Activated naive CD4-positive, alpha-beta T cell treated with anti-CD3 and anti-CD28 coated beads, Interleukin-2, amount 10 ng/mL, durations not matched to agents 7 days and 5 days (primary cell): ENCODE measurements at places on chromosomes 12 and 14.

GRCh38 chr12:124390442-124391097, 95.7 kb downstream of the RFLNA start:
- DNase-seq, result no peak

DNA sequence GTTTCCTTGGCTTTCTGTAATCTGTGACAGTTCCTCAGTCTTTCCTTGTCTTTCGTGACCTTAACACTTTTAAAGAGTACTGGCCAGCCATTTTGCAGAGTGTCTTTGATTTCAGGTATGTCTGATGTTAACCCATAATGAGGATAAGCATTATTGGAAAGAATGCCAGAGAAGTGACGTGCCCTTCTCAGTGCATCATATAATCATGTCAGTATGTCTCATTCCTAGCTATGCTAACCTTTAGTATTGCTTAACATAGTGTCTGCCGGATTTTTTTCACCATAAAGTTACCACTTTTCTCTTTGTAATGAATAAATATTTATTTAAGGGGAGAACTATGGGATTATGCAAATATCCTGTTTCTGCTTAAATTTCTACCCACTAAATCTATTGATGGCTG, 28.5 kb downstream of the RERG start:
- DNase-seq, result no peak

DNA sequence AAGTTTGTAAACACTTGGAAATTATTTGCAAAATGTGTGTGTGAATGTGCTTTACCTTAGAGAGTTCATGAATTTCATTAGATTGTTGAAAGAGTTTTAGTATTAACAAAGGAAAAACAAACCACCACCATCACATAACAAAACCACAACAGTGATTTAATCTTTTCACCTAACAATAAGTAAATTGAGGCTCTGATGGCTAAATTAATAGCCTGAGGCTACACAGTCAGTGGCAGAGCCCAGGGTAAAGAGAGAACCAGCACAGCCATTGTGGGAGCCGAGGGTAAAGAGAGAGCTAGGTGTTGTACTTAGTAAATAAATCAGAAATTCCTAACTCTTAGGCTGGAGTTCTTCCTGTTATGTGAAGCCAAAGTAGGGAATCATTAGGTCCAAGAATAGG, 51.2 kb upstream of the CAPRIN2 start:
- DNase-seq, result no peak

DNA sequence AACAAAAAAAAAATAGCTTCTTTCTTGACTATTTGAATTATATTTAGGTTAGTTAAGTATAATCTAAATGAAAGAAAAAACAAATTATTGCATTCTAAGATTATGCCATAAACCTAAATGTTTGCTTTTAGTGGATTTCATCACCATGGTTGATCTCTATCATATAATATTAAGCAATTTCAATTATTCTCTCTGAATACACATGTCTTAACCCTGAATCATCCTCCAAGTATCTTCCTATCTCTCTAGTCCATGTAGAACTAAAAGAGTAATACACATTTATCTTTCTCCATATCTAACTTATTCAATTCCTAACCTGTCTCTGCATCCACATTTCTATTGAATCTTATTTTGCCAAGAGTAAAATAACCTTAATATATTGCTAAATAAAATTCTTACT, 59.6 kb downstream of the PPFIA2 start:
- no peak for DNase-seq

- no peak for DNase-seq
Measured at GRCh38 chr12:65925626-65926025, 101.3 kb downstream of the HMGA2 start.

- no peak for DNase-seq
Measured at GRCh38 chr12:95114766-95115405, 41.5 kb upstream of the NR2C1 start.

- no peak for DNase-seq
Measured at GRCh38 chr12:127570793-127571360, 696.1 kb upstream of the TMEM132C start.

DNA sequence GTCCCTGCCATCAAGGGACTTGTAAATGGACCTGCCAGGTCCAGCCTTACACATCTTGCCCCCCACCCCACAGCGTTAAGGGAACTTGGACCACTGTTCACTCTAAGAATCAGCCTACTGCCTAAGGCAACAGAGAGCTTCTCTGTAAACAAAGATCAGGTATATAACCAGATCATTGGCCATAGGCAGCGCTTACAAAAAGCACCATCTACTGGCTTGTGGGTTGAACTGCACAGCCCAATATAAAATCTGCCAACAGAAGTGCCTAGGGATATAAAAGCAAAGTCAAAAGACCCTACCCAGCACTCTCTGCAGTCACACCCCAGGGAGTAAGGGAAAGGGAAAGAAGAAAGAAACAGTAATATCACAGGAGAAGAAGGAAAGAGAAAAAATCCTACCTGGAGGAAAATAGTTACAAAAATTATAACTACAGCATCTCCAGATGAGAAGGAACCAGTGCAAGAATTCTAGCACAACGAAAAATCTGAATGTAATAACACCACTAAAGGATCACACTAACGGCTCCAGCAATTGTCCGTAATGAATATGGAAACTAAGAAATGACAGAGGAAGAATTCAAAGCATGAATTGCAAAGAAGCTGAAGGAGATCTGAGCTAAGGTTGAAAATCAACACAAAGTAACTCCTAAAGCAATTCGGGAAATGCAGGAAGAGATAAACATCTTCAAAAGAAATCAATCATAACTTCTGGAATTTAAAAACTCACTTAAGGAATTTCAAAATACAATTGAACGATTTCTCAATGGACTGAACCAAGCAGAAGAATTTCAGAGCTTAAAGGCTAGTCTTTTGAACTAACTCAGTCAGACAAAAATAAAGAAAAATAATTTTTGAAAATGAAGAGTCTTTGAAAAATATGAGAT, 95.2 kb upstream of the PCED1B start:
- DNase-seq, result peak; percentile 53

DNA sequence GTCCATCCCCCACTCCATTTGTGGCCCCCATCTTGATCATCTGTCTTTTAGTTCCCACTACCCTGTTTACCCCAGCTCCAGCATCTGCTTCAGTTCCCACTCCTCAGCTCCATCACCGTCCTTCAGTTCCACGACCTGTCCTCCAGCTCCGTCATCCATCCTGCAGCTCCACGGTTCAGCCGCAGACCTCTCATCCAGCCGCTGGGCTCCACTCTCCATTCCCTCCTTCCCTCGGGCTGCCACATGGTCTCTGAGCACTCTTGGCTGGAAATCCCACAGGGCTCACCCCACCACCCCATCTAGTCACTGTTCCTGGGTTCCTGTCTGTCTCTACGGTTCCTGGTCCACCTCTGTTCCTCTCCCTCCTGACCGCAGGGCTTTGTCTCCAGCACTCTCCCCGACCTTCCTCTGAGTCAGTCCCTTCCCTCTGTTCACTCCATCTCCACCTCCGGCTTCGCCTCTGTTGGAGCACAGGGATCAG, 3.3 kb upstream of the P3H3 start:
- no peak for DNase-seq

GRCh38 chr12:109743076-109743910, 29.7 kb downstream of the FAM222A start:
- DNase-seq, result peak; percentile 11

DNA sequence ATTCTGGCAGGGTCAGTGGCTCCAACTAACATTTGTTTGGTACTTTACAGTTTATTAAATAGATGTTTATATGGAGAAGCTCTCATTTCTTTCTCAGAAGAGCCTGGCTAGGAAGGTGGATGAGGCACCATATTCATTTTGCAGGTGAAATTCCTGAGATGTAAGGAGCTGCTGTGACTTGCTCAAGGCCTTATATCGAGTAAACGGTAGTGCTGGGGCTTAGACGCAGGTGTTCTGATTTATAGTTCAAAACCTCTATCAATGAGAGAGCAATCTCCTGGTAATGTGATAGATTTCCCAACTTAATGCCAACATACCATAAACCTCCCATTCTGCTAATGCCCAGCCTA, 42.3 kb downstream of the DAD1 start:
- no peak for DNase-seq

DNA sequence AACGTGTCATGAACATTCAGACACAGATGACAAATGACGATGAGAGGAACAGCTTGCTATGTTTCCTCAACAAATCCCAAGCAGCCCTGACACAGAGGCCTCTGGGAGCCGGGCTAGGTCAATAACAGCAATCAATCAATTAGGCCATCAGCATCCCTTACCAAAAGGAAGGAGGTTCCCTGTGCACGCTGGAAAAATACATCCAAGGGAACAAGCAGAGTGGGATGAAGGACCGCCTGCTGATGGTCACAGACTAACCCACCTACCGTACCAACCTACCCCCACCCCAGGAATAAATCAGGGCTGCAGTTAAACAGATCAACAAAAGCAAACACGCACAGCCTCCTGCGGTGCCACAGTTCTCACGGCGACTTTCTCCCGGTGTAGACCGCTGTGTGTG, 265.1 kb upstream of the SFSWAP start:
- DNase-seq, result no peak

- DNase-seq, result peak; percentile 36
Measured at GRCh38 chr14:92507174-92507768, 6.3 kb upstream of the RIN3 start.

DNA sequence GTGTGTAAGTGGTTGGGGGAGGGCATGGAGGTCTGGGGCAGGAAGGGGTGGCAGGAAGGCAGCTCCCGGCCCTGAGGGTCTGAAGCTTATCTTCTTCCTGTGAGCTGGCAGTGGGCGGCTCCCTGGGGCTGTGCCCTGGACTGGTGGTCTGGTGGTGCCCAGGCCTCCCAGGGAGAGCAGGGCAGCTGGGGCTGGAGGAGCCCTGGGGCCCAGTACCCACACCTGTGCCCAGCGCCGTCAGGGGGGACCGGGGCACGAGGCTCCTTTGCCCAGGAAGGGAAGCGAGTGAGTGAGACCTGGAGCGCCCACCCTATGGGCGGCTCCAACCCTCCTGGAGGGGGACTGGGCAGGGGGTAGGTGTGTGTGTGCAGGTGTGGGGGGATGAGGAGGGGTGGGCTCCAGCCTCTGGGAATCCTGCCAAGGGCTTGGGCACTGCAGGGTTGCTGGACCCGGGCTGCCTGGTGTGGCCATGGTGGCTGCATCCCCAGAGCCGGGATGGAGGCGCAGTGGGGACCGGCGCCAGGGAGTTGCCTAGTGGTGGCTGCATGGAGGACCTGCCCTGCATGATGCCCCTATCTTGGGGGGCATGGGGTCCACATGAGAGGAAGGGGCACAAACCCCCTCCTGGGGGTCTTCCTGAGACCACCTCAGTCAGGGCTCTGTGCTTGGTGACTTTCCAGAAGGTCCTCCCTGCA, 353.6 kb downstream of the TMEM121 start:
- DNase-seq, result peak; percentile 41

GRCh38 chr12:2963154-2963759, 4.1 kb downstream of the TEAD4 start:
- no peak for DNase-seq

DNA sequence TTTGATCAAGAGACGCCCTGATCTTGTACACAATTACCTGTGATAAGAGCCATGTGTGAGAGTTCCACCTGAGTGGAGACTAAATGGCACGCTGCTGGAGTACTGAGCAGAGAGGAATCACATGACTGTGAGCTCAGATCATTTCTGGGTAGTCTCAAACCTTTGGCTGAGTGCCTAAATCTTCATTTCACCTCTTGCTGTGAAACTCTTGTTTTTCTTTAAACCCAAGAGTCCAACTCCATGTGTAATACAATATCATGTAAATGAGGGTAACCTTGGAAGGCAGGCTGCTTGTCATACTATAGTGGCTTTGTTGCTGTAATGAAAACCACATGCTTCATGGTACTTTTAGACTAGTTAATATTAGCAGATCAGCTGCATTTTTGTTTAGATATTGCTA, 156.9 kb downstream of the CAND1 start:
- DNase-seq, result no peak

DNA sequence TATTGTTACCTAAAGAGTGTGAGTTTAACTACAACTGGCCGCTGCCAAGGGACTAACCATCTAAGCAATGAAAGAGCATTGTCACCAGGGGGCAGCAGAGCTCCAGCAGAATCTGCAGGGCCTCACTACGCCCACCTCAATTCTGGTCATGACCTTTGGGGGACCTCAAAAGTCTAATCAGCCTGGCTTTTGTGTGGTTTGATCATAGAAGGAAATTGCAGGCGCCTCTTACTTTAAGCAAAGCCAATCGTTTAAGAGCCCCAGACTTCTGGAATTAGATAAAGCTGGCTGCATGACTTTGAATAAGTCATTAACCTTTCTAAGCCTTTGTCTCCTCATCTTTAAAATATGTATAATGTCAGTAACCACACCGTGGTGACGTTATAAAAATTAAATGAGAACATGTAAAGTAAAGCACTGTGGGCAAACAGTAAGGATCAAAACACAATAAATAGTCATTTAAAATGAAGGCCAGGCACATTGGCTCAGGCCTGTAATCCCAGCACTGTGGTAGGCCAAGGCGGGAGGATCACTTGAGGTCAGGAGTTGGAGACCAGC, 58.6 kb downstream of the TBX3 start:
- DNase-seq, result peak; percentile 45

DNA sequence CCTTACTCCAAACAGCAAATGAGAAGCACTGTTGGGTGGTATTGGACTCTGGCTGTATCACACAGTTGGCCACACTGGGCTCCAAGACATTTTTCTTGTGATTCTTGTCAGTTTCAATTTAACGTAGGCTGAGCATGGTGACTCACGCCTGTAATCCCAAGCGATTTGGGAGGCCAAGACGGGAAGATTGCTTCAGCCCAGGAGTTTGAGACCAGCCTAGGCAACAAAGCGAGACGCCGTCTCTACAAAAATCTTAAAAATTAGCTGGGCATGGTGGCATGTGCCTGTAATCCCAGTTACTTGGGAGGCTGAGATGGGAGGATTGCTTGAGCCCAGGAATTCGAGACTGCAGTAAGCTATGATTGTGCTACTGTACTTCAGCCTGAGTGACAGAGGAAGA, 35.3 kb upstream of the PLEKHD1 start:
- no peak for DNase-seq

- no peak for DNase-seq
Measured at GRCh38 chr12:3572560-3572959, 81.6 kb downstream of the PRMT8 start.

- no peak for DNase-seq
Measured at GRCh38 chr12:93254911-93255310, 122.8 kb upstream of the NUDT4 start.

DNA sequence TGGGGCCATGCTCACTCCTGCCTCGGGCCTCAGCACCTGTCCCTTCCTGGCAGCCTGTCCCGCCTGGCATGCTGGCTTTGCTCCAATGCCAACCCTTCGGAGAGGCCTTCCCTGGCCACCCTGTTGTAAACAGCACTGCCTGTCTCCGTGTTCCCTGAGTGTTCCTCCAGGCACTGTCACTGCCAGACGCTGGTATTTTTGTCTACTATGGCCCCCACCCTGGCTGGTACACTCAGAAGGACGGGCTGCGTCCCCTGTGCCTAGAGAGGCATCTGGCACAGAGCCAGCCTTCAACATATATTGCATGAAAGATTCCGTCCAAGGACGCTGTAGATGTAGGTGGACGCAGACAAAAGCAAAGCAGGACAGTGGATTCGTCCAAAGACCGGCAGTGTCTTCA, 2.7 kb upstream of the ASPG start:
- DNase-seq, result no peak
